Amniotic stem cell (primary cell): ENCODE measurements at places on chromosomes 16 and 17.

DNA sequence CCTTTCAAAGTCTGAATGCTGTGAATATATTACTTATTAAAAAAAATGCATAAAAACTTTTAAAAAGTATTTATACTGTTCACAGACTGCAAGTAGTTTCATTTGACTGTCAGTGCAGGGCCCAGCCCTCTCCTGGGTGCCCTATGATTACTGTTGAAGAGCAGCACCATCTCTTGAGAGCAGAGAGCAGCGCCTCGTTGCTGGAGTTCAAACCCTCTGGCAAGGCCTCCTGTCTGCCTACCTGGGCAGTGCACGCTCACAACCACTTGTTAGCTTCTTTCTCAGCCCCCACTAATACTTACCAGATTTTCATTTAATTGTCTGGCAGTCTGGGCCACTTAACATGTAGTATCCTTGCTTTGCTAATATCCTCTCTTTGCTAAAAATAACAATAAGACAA, 233.4 kb downstream of the PHKB start:
- DNase-seq = no peak

DNA sequence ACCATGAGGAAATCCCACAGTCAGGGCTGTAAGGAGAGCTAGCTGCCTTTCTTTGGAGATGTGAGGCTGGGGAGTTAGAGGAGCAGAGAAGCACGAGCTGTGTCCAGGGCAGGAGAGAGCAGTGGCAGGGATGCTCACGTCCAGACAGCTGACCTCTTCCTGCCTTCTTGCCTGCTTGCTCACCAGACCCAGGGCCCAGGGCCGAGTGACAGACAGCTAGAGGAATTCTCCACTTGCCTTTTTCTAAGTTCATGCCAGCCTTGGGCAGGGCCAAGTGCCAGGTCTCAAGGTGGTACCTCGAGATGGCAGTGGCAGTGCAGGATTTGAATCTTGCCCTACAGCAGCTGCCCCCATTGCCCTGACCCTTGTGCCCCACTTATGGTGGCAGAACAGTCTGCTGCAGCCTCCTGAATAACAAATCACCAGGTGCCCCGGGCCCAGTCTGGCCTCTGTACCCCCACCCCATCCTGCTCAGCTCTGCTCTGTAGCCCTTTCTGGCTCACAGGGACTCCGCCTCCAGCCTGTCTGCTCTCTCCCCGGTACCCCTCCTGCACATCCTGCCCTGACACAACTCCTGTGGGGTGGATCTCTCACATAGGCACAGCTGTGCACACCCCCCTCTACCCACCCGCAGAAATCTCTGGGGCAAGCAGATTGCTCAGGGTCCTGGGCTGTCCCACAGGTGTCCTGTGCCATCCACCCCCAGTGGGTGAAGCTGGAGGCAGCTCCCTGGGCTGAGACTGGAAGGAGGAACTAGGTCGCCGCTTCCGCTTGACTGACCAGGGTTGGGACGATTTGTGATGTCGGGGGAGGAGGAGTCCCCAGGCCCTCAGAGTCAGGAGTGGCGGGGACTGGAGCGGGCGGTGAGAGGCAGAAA, 25.9 kb downstream of the GRIN2C start:
- peak; percentile 7 for DNase-seq

DNA sequence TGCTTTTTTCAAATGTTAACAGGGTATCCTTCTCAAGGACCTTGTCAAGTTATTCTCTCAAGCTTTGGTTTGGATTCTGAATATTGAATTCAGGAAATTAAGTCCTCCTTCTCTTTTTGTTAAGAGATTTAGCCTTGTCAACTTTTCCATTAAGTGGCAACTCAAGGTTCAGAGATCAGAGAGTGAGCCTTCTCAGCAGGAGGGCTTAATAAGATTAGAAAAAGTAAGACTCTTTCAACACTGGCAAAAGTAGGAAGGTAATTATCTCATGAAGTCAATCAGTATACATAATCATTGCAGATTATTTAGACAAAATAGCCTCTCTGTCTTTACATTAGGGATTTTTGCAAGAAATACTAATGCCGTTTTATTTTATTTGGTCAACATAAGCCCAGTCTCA, 330.7 kb downstream of the KIF2B start:
- no peak for DNase-seq

DNA sequence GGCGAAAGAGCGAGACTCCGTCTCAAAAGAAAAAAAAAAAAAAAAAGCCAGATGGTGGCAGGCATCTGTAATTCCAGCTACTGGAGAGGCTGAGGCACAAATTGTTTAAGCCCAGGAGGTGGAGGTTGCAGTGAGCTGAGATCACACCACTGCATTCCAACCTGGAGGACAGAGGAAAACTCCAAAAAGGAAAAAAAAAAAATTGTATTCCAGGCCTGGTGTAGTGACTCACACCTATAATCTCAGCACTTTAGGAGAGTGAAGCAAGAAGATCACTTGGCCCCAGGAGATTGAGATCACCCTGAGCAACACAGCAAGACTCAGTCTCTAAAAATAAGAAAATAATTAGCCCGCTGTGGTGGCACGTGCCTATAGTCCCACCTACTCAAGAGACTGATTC, 20.1 kb downstream of the HBQ1 start:
- peak; percentile 14 for DNase-seq

GRCh38 chr17:5846001-5846400, 224.2 kb upstream of the WSCD1 start:
- DNase-seq = no peak

DNA sequence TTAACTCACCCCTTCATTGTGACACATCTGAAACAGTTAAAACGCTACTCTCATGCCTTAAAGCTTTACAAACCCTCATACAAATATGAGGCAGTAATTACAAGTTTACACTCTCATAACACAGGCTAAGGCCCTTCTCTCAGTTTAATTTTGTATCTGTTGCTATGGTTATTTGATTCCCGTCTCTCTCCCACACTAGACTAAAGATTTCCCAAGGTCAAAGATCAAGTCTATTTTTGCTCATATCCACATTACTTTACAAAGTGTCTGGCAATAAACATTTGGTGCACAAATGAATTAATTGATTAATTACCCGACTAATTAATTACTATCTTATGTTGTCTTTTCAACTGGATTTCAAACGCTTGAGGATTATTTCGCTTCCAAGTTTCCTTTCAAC, 86.4 kb upstream of the MYOCD start:
- DNase-seq = no peak

DNA sequence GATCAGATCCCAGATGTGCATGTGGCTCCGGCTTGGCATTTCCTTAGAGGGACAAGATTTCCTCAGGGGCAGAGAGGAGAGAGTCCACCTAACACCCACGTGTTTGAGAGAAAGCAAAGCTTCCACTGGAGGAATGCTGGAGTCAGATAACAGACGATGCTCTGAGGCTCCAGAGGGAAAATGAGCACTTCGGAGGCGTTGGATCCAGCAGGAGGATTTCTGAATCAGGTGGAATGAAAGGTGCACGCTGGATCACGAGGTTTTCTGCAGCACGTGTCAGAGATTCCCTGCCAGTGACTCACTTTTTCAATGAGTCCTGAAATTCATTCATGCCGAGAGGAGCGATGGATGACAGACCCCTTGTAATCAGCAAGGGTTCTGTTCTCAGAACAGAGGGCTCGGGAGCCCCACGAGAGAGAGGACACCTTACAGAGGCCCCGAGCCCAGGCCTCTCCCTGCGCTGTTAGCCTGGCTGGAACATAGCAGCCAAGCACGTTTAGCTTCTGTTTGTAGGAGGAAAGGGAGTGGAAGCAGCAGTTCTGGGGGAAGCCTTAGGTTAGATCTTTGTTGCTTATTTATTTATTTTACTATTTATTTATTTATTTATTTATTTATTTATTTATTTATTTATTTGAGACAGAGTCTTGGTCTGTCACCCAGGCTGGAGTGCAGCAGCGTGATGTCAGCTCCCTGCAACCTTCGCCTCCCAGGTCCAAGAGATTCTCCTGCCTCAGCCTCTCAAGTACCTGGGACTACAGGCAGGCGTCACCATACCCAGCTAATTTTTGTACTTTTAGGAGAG, 49.3 kb upstream of the JPH3 start:
- no peak for DNase-seq

DNA sequence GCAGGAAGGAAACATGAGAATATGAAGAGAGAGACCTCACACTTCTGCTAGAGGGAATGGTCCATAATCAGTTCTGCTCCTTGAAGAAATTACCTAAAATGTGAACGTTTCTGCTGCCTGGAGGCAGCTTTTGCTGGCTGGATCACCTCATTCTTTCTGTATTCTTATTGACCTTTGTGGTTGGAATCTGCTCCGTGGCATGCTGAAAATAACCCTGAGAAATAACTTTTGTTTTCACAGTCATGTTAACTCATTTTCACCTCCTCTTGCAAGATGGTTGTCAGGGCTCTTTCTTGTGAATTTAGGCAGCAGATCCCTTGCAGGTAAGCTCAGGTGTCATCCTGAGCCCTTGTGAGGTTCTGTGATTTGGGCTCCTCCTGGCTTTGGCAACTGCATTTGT, 70.2 kb downstream of the IRF8 start:
- DNase-seq = no peak

- no peak for DNase-seq
Measured at GRCh38 chr16:70767377-70768202, 33.4 kb downstream of the VAC14 start.

- DNase-seq = no peak
Measured at GRCh38 chr17:69864462-69864861, 210.6 kb upstream of the KCNJ16 start.
